Left colon (tissue), 2 donors: ENCODE measurements at places on chromosomes 1 and 21. TPM values are rescaled to one million over a fixed set of nuclear protein-coding genes. Genes with fewer than 3 reads are reported as not detected.

DNA sequence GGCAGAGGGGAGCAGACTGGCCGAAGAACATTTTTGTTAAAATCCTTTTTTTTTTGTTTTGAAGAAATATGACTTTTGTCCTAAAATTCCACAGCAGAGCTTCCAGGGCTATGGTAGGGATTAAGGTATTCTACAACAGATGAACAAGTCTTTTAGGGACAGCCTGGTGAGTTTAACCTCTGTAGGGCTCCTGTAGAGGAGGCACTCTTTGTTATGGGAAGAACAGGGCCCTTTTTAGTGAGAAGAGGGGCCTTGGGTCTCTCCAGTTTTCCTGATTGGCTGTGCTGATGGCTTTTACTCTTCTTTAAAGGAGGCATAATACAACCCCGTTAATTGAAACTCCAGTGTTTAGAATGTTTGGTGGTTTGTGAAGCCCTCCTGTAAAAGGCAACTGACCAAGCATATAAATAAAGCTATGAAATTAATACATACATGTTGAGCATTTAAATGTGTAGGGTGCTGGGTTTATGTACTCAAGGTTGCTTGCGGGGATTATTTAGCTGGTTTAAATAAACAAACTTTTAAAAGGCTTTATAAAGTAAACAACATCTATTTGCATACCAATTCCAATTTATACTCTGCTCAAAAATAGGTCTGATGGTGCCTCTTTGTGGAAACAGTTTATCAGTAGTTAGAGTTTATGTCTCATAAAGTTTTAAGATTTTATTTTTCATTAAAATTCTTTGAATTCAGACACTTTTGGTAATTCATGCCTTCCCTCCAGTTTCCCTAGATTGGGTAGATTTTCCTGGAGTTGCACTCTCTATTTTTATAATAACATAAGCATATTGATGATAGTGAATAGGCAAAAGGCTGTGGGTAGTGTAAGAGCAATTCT is 46.5 kb downstream of the PBX1 start:
- no peak for DNase-seq

C1orf141 gene
- not detected for total RNA-seq

DNA sequence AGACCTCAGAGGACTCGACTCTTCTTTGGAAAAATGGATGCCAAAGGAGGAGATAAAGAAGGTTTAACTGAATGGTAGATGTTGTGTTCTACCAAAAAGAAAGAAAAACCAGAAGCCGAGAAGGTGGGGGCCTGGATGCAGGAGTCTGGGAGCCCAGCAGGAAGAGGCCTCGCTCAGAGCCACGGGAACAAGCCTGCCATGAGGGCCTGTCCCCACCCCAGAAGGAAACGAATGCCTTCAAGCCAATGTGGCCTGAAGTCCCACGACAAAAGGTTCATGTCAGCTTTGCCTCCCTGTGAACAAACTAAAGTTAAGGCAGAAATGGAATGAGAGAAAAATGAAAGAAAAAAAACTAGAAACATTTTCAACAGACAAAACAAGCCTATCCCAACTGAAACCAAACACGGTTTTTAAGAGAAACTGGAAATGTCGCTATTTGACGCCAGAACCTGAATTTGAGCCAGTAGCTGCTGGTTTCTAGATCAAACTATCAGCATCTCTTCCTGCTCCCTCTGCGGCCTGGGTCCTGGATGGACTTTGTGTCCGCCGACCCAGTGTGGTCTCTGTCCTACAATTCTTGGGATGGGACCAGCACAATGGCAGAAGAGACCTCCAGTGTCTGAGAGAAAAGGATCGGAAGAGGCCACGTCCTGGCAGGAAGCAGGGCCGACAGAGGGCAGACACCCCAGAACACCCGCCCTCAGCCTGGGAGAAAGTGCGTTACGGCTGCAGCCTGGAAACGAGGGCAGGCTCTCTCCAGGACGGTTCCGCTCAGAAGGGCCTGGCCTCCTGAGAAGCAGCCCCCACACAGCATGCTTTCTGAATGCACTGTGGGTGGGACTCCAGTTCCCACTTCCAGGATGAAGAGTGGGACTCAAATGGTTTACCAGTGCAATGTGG is 35.2 kb downstream of the SLC45A1 start:
- DNase-seq: no peak

DNA sequence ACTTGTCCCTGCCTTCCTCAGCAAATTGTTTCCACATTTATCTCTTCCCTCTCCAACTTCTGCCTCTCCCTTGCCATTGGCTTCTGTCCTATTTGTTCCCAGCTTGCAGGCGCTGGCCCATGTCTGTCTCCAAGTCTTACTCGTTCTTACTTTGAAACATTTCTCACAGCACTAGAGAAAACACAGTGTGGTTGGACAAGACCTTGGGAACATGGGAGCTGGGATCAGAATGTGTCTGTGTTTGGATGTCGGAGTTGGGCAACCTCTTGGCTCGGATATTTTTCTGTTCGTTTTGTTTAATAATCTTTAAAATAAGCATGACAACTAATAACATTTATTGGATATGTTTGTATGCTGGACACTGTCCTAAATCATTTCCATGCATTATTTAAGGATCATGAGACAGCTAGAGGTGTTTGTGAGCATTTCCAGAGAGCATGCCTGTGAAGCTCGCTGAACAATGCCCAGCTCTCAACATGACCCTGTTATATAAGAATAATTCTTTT is 5.9 kb upstream of the BRWD1 start:
- peak; percentile 30 for DNase-seq

GRCh38 chr1:21289700-21290545 is at the start of gene ECE1:
TSS of gene ECE1 (minus strand) at chr1:21290463. CDS start at chr1:21290414, 49 bp downstream.
- DNase-seq: no peak
